ENCODE measurements at places on chromosomes 2 and 18.

GRCh38 chr2:101704816-101705578 lies 7.5 kb downstream of the MAP4K4 start:
- DNase-seq: no peak

- DNase-seq: no peak
Observed at GRCh38 chr2:157052685-157053224, 204.8 kb upstream of the GALNT5 start.

DNA sequence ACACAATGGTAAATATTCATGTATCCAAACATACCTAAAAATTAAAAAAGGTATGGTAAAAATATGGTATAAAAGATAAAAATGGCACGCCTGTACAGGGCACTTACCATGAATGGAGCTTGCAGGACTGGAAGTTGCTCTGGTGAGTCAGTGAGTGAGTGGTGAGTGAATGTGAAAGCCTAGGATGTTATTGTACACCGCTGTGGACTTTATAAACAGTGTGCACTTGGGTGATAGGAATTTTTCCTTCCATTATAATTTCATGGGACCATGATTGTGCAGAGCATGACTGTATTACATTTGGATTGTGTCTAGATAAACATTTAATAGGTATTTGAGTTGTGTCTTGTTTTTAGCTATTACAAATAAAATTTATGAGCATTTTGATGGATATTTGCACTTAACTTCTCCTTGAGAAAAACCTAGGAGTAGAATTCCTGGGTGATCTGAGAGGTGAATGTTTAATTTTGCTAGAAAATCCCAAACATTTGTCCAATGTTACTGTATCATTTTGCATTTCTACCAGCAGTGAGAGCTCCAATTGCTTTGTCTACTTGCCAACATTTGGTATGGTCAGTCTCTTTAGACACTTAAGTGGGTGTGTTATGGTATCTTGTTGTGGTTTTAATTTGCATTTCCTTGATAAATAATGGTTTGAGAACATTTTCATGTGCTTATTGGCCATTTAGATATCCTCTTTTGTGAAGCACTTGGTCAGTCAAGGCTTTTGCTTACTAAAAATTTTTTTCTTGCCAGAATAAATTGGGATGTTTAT lies 81.7 kb downstream of the BCL2L11 start:
- DNase-seq: no peak

DNA sequence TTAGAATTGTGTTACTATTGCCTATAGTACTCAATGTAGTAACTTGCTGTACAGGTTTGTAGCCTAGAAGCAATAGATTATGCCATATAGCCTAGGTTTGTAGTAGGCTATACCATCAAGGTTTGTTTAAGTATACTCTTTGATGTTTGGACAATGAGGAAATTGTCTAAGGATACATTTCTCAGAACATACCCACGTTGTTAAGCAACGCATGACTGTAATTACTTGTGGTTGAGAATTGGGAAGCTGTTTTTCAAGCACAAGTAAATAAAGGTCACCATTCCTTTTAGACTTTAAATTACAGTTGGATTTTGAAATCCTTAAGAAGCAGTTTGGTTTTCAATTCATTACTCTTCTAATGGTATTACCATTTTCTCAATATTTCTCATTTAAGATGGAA lies 89.8 kb upstream of the KCNH7 start:
- no peak for DNase-seq

DNA sequence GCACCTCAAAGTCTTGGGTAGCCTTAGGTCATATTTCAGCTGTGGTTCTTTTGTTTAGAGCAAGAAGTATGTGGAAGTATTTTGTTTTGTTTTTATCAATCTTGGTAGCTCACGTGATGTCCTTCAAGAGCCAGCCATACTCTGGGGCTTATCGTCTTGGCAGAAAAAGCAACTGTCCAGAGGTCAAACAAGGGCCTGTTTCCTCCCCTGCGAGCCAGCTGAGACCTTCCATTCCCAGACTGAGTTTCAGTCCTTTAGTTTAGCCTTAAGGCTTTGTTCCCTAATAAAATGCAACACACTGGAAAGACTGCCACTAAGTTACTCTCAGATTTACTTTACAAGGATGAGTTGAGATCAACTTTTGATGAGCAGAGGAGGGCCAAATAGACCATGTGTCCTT lies 63.5 kb downstream of the TXNL1 start:
- no peak for DNase-seq

DNA sequence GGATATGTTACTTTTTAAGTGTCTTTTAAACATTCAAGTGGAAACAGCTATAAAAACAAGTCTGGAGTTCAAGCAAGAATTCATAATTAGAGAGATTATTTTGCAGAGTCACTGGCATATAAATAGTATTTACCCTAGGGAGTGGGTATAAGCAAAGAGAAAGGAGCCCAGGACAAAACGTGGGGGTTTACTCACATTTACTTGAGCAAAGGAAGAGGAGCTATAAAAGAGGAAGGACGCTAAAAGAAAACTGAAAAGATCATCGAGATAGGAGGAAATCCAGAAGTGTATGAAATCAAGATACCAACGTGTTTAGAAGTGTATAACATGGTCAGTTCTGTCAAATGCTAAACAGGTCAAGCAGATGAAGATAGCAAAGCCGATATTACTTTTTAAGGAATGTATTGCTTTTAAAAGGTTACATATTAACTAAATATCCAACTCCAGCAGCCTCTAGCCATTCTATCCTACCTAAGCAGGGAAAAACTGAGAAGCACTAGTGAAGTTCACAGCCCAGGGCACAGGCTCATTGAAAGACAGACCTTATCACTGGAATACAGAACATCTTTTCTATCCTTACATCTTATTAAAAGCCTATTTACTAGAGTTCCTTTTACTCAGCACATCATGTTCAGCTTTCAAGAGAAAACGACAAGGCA lies 8.6 kb downstream of the KANSL1L start:
- no peak for DNase-seq

DNA sequence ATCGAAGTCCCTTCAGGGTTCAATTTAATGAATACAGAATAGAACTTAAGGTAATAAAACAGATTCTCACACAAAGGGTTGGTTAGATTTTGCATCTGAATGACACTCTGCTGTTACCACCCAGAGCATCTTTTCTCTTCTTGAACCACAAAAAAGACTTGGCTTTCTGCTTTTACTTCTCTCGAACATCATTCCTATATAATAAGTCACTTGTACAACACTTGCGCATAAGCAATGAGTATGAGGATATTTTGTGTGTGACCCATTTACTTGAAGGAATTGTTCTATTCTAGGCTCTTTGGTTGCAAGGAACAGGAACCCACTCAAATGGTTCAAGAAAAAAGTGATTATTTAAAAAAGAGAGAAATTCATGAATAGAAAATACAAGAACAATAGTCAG lies 126.2 kb downstream of the NUP35 start:
- no peak for DNase-seq

DNA sequence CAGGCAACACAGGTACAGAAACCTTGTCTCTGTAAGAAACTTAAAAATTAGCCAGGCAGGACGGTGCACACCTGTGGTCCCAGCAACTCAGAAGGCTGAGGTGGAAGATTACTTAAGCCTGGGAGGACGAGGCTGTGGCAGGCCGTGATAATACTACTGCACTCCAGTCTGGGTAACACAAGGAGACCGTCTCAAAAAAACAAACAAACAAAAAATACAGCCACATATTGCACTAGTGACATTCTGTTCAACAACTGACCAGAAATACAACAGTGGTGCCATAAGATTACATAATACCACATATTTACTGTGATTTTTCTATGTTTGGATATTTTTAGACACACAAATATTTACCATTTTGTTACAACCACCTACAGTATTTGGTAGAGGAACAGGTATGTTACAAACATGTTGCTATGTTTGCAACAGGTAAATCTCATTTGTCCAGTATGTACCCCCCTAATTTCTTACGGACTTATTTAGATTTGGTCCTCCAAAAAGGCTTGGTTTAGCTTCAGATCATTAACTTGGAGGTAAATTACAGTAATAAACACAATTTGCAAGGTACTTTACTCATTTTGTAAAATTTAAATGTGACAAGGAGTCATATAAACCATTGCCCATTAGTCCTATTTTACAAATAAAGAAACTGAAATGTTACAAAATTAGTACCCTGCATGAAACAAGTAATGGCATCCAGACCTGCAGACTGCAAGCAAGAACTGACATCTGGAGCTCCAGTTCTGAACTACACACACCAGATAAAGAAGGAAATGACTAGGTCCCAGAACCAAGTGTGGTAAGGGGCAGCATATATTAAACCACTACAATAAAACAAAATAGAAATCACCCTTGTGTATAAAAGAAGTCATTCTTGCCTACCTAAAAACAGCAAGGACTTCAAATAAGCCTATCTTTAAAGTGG lies 36.8 kb downstream of the TRIP12 start:
- DNase-seq: no peak

DNA sequence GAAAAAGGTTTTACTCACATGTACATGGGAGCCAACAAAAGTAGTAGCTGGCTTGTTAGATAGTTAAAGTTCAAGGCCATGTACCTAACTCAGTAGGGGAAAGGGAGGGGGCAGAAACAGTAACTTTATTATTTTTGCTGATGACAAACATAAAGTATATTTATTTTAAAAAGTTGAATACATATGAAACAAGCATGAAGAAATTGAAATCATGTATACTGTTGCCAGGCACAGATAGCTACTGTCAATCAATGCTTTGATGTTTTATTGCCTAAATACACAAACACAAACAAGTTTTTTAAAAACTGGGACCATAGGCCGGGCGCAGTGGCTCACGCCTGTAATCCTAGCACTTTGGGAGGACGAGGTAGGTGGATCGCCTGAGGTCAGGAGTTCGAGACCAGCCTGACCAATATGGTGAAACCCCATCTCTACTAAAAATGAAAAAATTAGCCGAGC lies 7.6 kb upstream of the PSD4 start:
- no peak for DNase-seq

DNA sequence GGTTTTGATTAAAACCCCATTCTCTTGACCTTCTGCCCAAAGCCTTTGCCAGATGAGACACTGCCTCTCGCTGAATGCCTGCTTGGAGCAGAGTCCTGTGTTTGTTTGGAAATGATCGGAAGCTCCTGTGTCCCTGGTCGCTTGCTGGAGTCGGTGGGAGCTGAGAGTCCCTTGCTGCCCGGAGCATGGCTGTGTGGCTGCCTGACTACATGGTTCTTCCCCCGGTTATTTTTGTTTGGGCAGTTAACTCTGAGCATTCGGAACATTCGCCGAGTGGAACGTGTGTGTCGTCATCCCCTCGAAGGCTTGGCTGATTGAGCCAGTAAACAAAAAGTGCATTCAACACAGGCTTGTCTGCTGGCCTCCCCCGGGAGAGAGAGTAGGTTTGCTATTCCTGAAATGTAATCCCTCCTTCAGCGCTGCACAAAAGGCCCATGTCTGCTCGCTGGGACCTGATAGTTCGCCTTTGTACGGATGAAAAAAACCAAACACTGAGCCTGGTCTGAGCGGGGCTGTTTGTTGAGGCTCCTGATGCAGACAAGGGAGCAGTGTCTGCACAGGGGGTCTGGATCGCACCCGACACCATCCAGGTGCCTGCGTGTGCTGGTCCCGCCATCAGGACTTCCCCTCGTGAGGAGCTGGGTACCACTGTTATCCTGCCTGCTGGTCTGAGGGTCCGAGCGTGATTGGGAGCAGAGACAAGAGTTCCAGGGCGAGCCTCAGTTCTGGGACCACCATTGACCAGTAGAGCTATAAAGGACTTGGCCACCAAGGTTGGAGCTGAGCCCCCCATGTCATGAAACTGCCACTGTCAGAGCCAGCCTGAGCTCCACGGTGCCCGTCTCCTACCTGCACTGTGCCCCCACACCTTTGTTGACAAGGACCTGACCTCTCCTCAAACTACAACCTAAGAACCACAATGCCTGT lies 83.8 kb downstream of the AGAP1 start:
- no peak for DNase-seq

DNA sequence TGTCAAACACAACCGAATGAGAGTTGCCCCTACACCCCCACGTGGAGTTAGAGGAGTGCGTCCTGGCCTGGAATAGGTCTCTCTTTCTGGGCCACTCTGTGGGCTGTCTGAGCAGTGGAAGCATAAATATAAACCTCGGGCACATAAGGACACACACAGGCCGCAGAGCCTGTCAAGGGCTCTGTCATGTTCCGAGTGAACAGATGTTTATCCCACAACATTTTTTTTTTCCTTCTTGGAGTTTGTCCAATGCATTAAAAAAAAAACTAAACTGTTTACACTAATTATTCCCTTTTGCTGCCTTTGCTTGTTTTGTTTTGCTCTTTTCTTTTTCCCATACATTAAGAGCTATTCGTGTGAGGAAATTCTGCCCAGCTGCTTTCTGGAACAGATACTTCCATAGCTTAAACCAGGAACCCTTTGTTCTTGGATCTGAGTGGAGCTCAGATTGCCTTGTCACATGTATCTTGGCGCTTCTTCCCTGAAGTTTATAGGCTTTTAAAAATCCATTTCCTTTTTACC lies 228.3 kb upstream of the FOSL2 start:
- no peak for DNase-seq

DNA sequence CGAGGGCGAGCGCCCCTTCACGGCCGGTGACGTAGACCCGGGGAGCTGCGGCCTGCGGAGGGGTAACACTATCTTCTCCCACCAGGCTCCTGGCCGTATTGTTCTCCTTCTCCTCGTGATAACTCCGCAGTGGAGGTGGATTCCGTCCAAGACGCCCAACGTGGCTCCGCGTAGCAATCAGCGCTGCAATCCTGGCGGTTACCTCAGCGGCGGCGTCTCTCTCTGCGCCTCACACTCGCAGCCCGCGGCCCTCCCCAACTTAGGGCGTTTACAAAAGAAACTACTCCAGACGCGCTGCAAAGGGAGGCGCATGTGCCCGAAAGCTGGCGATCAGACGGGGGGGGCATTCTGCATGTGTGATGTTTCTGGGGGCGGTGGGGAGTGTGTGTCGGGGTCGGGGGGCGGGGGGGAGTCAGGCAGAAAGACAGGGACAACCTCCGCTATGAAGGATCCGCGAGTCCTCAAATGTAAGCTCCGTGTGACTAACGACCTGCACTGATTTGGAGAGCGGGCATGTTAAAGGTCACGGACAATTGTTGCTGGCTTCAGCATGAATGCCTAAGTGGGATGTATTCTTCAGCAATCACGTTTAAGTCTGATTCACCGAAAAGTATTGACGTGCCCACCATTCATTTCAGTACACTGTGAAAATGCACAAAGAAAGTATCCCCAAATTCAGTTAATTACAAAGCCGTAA lies 1.3 kb upstream of the ZNF516 start:
- no peak for DNase-seq

DNA sequence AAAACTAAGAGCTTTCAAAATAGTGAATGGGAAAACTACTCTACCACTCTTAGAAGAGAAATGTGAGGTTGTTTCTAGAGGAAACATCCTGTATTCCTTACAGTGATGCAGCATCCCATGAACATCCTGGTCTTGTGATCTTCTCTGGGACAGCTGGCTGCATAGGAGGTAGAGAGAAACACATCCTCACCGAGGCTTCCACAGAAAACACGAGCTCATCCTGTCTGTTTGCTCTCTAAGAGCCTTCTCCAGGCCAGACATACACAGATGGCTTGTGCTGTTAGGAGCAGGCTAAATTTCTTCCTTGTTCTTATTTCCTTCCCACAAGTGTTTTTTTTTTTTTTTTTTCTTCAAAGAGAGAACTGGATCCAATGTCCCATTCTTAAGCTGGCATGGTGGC lies 14.7 kb upstream of the FZD7 start:
- no peak for DNase-seq
